Vagina (tissue), 2 donors: ENCODE measurements at places on chromosomes 4 and X.

DNA sequence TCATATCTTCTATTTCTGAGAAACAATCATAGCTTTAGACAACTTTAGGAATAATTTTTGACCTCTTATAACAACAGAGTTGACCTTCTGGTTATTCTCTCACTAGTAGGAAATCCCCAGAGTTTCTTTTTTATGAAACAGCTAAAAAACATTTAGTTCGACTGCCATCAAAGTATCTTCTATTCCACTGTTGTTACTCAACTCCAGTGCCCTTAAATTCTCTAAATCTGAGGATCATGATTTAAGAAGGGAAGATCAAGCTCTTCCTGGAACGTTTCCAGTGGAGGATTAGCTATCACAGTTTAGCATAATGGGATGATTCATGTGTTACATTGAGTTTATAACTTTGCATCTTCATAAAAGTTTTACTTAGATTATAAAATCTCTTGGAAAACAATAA lies 134.9 kb upstream of the VEGFC start:
- no peaks in the 10 kb centered on the region for H3K4me1 ChIP-seq
- no peak overlapping the region for H3K27ac ChIP-seq
- no peak overlapping the region for H3K4me3 ChIP-seq
- DNase-seq = no peak
- H3K27me3 ChIP-seq = no peaks in the 10 kb centered on the region

GRCh38 chrX:8849945-8850344 lies 48.8 kb upstream of the FAM9A start:
- H3K36me3 ChIP-seq = no peaks in the 10 kb centered on the region
- no peak overlapping the region for H3K4me3 ChIP-seq
- H3K4me1 ChIP-seq = no peaks in the 10 kb centered on the region
- no peaks in the 10 kb centered on the region for H3K27me3 ChIP-seq
- DNase-seq = no peak

DNA sequence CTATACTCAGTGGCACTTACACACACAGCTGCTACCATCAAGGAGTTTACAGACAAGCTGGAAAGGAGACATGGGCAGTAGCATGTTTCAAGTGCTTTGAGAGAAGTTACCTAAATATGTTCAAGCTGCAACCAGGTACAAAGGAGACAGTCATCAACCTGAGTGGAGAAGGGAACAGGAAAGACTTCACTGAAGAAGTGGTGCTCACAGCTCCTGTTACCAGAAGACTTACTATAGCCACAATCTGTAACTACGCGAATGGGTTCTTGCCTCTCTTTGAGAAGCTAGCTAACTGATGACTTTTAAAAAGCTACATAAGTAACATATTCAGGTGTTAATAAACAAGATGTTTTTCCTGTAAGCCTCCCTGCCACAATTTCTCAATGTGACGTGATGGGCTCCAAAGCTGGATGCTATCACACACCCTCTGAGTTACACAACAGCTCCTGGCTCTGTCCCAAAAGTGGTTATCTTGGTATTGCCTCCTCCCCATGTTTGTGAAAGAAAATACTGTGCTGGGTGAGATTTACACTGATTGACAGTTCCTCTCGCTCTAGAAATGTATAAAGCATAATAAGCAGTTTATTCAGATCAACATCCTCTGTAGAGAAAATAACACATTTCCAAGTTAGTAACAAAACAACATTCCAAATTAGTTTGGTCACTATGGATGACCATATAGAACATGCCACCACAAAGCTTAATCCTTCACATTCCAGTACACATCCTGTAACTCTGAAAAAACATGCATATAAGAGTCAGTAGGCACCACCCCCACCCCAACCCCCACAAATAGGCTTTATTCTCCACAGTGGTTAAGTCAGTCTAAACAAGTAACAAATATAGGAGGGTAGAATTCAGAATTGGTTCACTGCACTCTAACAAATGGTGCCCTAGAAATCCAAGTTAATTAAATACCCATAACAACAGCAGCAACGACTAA lies 81.8 kb downstream of the FRYL start:
- H3K36me3 ChIP-seq = no peaks in the 10 kb centered on the region
- H3K27ac ChIP-seq = no peak overlapping the region
- no peaks in the 10 kb centered on the region for H3K27me3 ChIP-seq
- no peak overlapping the region for H3K4me3 ChIP-seq
- H3K4me1 ChIP-seq = peaks cover 23% of the 10 kb centered on the region

GRCh38 chr4:84263415-84263814 lies 235.7 kb downstream of the NKX6-1 start:
- no peak overlapping the region for H3K27ac ChIP-seq
- H3K4me3 ChIP-seq = no peak overlapping the region
- DNase-seq = no peak
- H3K27me3 ChIP-seq = no peaks in the 10 kb centered on the region
- no peaks in the 10 kb centered on the region for H3K36me3 ChIP-seq
- H3K4me1 ChIP-seq = no peaks in the 10 kb centered on the region

DNA sequence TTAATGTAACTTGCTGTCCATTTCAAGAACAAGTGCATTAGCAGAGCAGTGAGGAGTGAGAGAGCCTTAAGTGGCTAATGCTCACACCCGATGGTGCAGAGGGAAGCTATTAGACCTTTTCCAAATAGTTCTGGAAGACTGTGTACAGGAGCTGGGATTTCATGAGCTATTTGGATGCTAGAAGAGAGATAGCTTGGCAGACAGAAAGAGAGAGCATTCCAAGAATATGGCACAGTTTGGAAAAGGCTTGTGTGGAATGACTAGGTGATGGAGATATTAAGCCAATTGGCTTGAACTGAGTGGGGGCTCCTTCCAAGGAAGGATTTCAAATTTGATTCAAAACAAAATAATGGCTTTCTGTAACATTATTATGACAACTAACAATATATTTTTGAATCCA lies 1097.2 kb upstream of the TENM3 start:
- no peak overlapping the region for H3K4me3 ChIP-seq
- no peaks in the 10 kb centered on the region for H3K36me3 ChIP-seq
- H3K27ac ChIP-seq = no peak overlapping the region
- no peaks in the 10 kb centered on the region for H3K4me1 ChIP-seq
- no peaks in the 10 kb centered on the region for H3K27me3 ChIP-seq
- DNase-seq = no peak

- H3K27ac ChIP-seq = no peak overlapping the region
- no peaks in the 10 kb centered on the region for H3K27me3 ChIP-seq
- no peaks in the 10 kb centered on the region for H3K36me3 ChIP-seq
- no peak for DNase-seq
- no peak overlapping the region for H3K4me3 ChIP-seq
Observed at GRCh38 chrX:148381603-148382002, 118.8 kb upstream of the AFF2 start.

DNA sequence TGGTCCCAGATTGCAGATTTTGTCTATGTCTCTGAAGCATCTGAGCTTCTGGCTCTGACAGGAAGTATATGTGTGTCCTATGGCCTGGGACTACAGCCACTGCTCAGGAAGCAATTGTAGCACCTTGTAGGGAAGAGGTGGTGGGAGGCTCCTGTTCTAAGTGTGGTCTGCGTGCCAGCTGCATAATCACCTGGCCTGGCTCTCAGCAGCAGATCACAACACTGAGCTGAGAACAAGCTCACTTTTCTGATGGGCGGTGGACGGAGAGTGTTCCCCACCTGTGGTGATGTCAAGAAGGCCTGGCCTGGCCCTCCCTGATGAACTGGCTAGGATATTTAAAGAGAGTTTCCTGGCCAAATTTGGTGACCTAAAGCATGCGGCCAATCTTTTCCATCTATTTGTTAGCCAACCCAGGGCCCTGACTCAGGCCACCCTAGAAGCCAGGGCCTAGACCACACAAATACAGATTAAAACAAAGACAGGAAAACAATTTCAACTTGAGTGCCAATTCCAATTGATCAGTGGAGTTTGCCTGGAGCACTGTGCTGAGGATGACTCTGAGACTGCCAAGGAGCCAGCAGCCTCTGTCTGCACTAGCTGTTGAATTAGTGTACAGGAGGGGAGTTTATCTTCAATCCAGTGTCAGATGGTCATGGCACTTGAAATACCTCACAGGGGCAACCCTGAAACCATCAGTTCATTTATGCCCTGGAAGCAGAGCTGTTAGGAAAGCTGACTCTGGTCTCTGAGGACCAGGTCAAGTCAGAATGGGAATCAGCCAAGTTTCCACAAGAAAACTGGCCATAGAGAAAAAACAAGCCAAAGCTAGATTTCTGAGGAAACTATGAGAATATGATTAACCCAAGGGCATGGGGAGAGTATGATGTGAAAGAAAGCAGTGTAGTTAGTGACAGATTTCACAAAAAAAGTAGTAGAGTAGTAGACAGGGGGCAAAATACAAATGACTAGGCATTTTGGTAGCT lies 47.4 kb downstream of the PRDM5 start:
- H3K4me3 ChIP-seq = no peak overlapping the region
- no peak for DNase-seq
- H3K27me3 ChIP-seq = no peaks in the 10 kb centered on the region
- H3K36me3 ChIP-seq = no peaks in the 10 kb centered on the region
- no peak overlapping the region for H3K27ac ChIP-seq

- H3K4me3 ChIP-seq = no peak overlapping the region
- no peaks in the 10 kb centered on the region for H3K27me3 ChIP-seq
- H3K36me3 ChIP-seq = no peaks in the 10 kb centered on the region
- H3K4me1 ChIP-seq = peaks cover 25% of the 10 kb centered on the region
- peak overlapping the region; percentile 65 for H3K27ac ChIP-seq
- DNase-seq = no peak
Observed at GRCh38 chrX:153471663-153472280, 1.4 kb upstream of the HAUS7 start.

DNA sequence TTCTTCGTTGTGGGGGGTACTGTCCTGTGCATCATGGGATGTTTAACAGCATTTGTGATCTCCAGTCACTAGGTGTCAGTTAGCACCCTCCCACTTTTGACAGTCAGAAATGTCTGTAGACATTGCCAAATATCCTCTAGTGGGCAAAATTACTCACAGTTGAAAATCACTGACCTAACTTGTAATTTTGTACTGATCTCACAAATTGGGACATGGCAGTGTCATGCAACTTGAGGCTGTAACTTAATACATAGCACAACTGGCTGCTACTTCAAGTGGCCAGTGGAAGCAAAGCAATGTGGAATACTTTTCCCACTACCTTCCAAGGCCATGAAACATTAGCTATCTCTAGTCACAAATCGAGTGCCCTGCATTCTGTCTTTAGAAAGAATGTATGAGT lies 23.2 kb upstream of the TSPAN7 start:
- H3K4me1 ChIP-seq = no peaks in the 10 kb centered on the region
- H3K27ac ChIP-seq = no peak overlapping the region
- H3K36me3 ChIP-seq = no peaks in the 10 kb centered on the region
- no peak for DNase-seq
- H3K4me3 ChIP-seq = no peak overlapping the region
- no peaks in the 10 kb centered on the region for H3K27me3 ChIP-seq

DNA sequence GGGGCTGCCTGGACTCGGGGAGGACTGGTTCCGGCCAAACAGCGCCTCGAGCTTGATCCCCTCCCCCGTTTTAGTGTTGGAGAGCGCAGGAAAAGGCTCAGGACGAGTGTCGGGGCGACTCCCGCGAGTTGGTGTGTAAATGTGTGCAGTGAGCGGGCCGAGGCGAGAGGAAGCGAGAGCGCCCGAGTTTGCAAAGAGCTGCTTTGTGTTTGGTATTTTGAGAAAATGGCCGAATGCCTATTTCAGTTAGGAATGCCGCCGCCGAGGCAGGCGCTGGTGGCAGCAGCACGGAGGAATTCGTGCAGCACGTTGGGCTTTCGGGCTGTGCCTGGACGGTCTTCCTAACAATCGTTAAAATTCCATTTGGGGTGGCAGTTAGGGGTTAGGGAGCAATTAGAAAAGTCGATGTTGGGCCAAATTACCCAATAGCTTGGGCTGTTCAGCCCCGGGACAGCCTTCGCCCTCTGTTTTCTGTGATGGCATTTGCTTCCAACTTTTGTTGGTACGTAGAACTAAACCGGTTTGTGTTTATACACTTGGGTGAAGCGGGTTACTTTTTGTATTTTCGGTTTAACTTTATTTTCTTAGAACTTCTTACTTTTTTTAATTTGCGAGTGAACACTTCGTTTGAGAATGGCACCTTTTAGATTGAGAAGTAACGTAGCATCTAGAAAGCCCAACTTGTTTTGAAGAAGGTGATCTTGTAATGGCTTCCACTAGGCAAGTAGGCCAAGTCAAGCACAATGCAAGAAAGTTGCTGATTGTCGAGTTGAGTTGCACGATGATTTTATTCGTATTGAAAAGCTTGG lies 1.6 kb downstream of the REST start:
- peaks cover 54% of the 10 kb centered on the region for H3K4me1 ChIP-seq
- DNase-seq = no peak
- H3K27me3 ChIP-seq = no peaks in the 10 kb centered on the region
- no peaks in the 10 kb centered on the region for H3K36me3 ChIP-seq
- H3K27ac ChIP-seq = peak overlapping the region; percentile 88

- H3K4me3 ChIP-seq = no peak overlapping the region
- no peak for DNase-seq
- no peak overlapping the region for H3K27ac ChIP-seq
- H3K4me1 ChIP-seq = no peaks in the 10 kb centered on the region
- H3K36me3 ChIP-seq = no peaks in the 10 kb centered on the region
Observed at GRCh38 chr4:149291463-149291862, 524.2 kb downstream of the IQCM start.

GRCh38 chrX:97539970-97540519 lies 656.3 kb downstream of the RPA4 start:
- no peak overlapping the region for H3K27ac ChIP-seq
- no peaks in the 10 kb centered on the region for H3K27me3 ChIP-seq
- H3K4me3 ChIP-seq = no peak overlapping the region
- H3K4me1 ChIP-seq = no peaks in the 10 kb centered on the region

DNA sequence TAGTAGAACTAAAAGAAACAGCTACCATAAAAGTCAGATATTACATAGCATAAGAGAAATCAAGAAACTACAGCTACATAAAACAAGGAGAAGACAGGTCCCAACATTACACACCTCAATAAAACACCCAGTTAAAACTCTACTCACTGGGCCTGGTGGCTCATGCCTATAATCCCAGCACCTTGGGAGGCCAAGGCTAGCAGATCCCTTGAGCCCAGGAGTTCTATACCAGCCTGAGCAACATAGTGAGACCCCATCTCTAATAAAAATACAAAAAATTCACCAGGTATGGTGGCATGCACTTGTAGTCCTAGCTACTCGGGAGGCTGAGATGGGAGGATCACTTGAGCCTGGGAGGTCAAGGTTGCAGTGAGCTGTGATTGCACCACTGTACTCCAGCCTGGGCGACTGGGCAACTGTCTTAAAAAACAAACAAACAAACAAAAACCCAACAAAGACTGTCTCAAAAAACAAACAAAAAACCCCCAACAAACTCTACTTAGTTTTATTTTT lies 15.2 kb upstream of the TXLNG start:
- H3K27ac ChIP-seq = no peak overlapping the region
- no peaks in the 10 kb centered on the region for H3K4me1 ChIP-seq
- DNase-seq = no peak
- H3K27me3 ChIP-seq = no peaks in the 10 kb centered on the region
- no peaks in the 10 kb centered on the region for H3K36me3 ChIP-seq
- H3K4me3 ChIP-seq = no peak overlapping the region

DNA sequence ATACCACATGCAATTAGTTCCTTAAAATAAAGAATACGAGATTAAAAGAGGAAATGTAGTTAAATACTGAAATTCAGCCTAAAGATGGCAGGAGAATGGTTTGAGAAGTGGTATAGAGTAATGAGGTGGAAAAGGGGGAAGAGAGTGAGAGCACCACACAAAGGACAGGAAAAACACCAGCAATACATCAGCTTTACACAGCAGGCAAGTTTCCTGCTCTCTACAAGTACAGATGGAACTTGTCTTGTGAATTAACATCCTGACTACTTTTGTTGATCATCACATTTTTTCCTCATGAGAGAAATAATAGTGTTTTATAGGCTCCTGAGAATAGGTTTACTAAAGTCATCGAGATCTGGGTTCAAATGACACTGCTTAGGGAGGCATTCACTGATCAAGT lies 2.9 kb upstream of the UNC5C start:
- peaks cover 5% of the 10 kb centered on the region for H3K4me1 ChIP-seq
- no peaks in the 10 kb centered on the region for H3K36me3 ChIP-seq
- H3K27ac ChIP-seq = no peak overlapping the region
- DNase-seq = no peak
